ENCODE measurements at places on chromosomes 5 and 9. TPM values are rescaled to one million over a fixed set of nuclear protein-coding genes. Genes with fewer than 3 reads are reported as not detected.

GRCh38 chr5:160438316-160439204 is 16.9 kb downstream of the PTTG1 start:
- H3K4me3 ChIP-seq: peak overlapping the region; percentile 81
- no peaks in the 10 kb centered on the region for H3K27me3 ChIP-seq
- H3K27ac ChIP-seq: peak overlapping the region; percentile 99
- no peaks in the 10 kb centered on the region for H3K36me3 ChIP-seq
- peak; percentile 55 for DNase-seq

SPATA31D4 gene
- not detected for total RNA-seq

CKMT2 gene
- not detected for total RNA-seq

- no peaks in the 10 kb centered on the region for H3K27me3 ChIP-seq
- no peak overlapping the region for H3K4me3 ChIP-seq
- no peaks in the 10 kb centered on the region for H3K4me1 ChIP-seq
- no peaks in the 10 kb centered on the region for H3K36me3 ChIP-seq
- DNase-seq: no peak
Observed at GRCh38 chr5:105145152-105145551, 1582.6 kb upstream of the NUDT12 start.

GRCh38 chr9:129343424-129344375 is 165.6 kb upstream of the IER5L start:
- no peaks in the 10 kb centered on the region for H3K36me3 ChIP-seq
- no peak overlapping the region for H3K4me3 ChIP-seq
- no peak for DNase-seq

DNA sequence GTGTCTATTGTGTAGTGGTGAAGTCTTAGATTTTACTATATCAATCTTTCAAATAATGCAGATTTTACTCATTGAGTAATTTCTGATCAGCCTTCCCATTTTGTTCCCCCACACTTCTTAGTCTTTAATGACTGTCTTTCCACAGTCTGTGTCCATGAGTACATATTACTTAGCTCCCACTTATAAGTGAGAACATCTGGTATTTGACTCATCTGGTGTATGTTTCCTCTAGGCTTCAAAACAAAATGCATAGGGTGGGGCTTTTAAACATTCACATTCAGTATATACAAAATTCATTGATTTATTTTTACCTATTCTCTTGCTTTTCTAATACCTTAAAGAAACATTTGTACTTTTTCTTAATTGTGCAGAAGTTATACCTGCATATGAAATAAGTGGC is 513.0 kb downstream of the MTRR start:
- H3K27ac ChIP-seq: no peak overlapping the region
- no peaks in the 10 kb centered on the region for H3K4me1 ChIP-seq
- no peak overlapping the region for H3K4me3 ChIP-seq
- no peaks in the 10 kb centered on the region for H3K36me3 ChIP-seq
- no peaks in the 10 kb centered on the region for H3K27me3 ChIP-seq
- no peak for DNase-seq

WDR31 gene
- total RNA-seq: 2.1 TPM

GRCh38 chr5:113217619-113218184 is 217.1 kb downstream of the TSSK1B start:
- H3K36me3 ChIP-seq: no peaks in the 10 kb centered on the region
- H3K4me3 ChIP-seq: no peak overlapping the region
- H3K4me1 ChIP-seq: no peaks in the 10 kb centered on the region

DNA sequence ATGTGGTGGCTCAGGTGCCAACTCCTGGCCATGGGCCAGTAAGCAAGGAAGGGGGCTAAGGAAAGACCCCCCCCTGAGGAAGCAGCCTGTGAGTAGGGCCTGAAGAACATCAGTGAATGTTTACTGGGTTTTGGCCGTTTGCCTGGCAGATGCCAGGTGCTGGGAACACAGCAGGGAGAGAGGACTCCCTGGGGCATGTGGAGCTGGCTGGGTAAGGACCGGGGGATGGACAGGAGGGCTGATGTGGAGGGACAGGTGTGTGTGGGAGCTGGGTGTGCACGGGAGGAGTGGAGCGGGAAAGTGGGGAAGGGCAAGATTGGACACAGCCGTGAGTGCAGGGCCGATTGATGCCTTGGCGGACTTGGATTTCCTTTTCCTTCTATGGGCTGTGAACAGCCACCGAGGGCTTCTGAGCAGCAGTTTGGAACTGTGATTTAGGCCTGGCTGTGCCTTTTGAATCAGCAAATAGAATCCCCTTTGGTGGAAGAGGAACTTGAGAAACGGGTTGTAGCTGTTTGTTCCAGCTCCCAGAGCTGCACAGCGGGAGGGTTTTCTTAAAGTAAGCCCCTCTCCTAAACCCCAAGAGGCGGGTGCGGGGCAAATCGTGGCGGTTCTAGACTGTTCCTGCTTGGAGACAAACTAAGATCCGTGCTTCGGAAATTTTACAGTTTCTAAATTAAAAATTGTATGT is 3.1 kb downstream of the HMCN2 start:
- H3K36me3 ChIP-seq: no peaks in the 10 kb centered on the region
- no peak for DNase-seq
- no peaks in the 10 kb centered on the region for H3K4me1 ChIP-seq
- peaks cover 52% of the 10 kb centered on the region for H3K27me3 ChIP-seq
- H3K27ac ChIP-seq: no peak overlapping the region
- no peak overlapping the region for H3K4me3 ChIP-seq

DNA sequence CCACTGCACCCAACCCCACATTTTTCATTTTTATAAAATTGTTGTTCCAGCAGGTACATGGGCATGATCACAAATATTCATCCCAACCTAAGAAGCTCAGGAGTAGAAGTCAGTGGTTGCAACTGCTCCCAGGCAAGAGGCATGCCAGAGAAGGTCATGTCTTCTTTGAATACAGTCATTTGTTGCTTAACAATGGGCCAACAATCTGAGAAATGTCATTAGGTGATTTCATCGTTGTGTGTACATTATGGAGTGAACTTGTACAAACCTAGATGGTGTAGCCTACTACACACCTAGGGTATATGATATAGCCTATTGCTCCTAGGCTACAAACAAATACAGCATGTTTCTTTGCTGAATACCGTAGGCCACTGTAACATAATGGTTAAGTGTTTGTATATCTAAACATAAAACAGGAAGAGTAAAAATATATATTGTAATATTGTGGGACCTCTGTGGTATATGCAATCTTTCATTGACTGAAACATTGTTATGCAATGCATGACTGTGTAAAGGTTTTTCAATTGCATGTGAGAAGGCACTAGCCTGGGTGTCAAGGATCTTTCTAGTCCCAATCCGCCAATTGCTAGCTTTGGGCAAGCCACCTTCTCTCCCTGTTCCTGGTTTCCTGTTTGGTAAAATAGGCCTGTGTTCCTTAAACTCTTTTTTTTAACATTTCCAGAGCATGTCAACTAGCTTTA is 27.6 kb downstream of the ATP10B start:
- no peak overlapping the region for H3K4me3 ChIP-seq
- H3K27me3 ChIP-seq: no peaks in the 10 kb centered on the region
- H3K36me3 ChIP-seq: no peaks in the 10 kb centered on the region
- no peak overlapping the region for H3K27ac ChIP-seq

DNA sequence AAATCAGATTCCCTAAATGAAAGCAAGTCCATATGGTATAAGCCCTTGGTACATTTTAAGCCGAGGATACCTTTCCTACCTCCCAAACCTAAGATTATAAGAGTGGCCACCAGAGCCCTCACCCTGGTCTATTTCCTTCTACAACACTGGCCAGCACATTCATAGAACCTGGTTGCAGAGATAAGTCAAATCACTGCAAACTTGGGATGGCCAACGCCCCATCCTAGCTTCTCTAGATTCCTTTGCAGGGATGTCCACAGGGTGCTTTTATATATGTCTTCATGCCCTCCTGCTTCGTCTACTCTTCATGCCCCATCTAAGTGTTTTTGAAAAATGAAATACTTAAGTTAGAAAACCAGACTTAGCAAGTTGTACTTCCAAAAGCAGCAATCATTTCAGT is 41.8 kb downstream of the SH3RF2 start:
- DNase-seq: no peak
- H3K4me1 ChIP-seq: peaks cover 3% of the 10 kb centered on the region
- peaks cover 8% of the 10 kb centered on the region for H3K27me3 ChIP-seq
- H3K4me3 ChIP-seq: no peak overlapping the region
- no peak overlapping the region for H3K27ac ChIP-seq

- H3K4me3 ChIP-seq: no peak overlapping the region
- no peak for DNase-seq
- no peaks in the 10 kb centered on the region for H3K36me3 ChIP-seq
- H3K27me3 ChIP-seq: no peaks in the 10 kb centered on the region
Observed at GRCh38 chr9:135211524-135211890, 124.0 kb downstream of the OLFM1 start.

GRCh38 chr9:98491231-98491651 is 217.5 kb downstream of the GABBR2 start:
- peaks cover 1% of the 10 kb centered on the region for H3K27me3 ChIP-seq
- no peak overlapping the region for H3K4me3 ChIP-seq
- no peaks in the 10 kb centered on the region for H3K36me3 ChIP-seq
- H3K4me1 ChIP-seq: no peaks in the 10 kb centered on the region
- no peak overlapping the region for H3K27ac ChIP-seq
- DNase-seq: no peak

DNA sequence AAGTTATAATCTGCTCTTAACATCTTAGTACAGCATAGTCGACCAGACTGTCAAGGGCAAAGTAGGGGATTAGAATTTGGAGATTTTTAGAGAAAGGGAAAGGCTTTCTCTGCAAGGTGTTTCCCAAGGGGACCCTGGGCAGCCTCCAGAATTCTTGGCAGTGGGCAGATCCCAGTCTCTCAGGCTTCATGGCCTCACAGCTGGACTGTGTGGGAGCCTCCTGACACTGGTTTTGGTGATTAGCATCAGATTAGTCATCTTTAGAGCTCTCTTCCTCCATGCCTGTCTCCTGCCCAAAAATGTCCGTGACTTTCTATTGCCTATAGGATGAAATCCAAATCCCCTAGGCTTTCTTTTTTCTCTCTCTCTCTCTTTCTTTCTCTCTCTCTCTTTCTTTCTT is 370.7 kb downstream of the ZSWIM6 start:
- no peak overlapping the region for H3K27ac ChIP-seq
- no peaks in the 10 kb centered on the region for H3K36me3 ChIP-seq
- H3K4me1 ChIP-seq: no peaks in the 10 kb centered on the region
- no peak overlapping the region for H3K4me3 ChIP-seq
- no peak for DNase-seq

DNA sequence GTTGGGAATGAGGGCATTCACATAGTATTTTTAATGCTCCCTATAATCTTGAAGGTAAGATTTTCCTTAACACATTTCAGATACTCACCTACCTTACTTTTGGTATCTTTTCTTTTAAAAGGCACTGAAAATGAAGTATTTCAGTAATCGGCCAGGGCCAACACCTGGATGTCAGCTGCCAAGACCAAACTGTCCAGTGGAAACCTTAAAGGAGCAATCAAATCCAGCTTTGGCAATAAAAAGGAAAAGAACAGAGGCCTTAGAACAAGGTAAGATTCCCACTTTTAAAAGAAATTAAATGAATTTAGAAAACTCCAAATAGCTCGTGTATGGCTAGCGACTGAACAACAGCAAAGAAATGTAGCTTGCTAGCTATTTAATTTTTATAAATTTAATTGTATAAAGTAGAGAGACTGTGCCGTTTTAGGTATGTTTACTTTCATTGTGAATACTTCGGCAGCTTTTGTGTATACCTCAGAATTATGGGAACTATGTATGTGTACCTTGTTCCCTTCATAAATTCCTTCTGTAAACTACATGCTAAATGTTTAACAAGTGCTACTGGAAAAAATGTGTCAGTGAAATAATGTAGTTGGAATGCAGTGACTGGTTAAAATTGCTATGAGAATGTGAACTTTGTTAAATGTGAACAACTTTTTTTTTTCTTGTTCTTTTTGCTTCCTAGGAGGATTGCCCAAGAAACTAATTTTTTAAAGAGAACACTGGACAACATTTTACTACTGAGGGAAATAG is 41.9 kb downstream of the CDK7 start:
- H3K4me1 ChIP-seq: peaks cover 5% of the 10 kb centered on the region
- DNase-seq: no peak
- H3K27me3 ChIP-seq: no peaks in the 10 kb centered on the region
- H3K27ac ChIP-seq: no peak overlapping the region
- peaks cover 48% of the 10 kb centered on the region for H3K36me3 ChIP-seq

- H3K27ac ChIP-seq: no peak overlapping the region
- H3K4me1 ChIP-seq: no peaks in the 10 kb centered on the region
- no peak for DNase-seq
- no peak overlapping the region for H3K4me3 ChIP-seq
- peaks cover 31% of the 10 kb centered on the region for H3K27me3 ChIP-seq
Observed at GRCh38 chr9:37729499-37729898, 24.1 kb upstream of the TRMT10B start.

DNA sequence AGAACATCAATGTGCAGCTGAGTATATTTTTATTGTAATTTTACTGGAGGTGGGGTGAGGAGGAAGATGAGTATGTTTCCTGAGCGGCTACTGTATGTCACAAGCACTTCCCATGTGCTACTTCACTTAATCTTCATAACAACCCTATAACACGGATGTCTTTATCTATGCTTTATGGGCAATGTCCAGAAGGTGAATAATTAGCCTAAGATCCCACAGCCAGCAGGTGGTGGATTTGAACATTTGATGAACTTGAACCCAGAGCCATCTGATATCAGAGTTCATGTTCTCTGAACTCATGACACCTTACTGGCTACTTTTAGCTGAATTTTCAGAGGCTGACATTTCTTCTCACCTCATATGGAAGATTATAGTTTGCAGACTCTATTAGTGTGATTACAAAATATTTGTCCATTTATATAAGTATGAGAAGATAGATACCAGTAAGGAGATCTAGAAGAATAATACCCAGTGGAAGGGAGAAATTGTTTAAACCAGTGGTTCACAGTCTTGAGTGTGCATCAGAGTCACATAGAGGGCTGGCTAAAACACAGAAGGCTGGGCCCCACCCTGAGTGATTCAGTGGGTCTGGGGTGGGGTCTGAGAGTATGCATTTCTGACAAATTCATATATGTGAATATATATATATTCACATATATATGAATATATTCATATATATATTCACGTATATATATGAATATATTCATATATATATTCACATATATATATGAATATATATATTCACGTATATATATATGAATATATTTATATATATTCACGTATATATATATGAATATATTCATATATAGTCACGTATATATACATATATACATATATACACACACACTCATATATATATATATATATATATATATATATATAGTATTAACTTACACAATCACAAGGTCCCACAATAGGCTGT is 164.4 kb upstream of the NR3C1 start:
- H3K36me3 ChIP-seq: no peaks in the 10 kb centered on the region
- peaks cover 14% of the 10 kb centered on the region for H3K4me1 ChIP-seq
- H3K4me3 ChIP-seq: no peak overlapping the region
- DNase-seq: no peak

GRCh38 chr9:130003943-130004552 is 38.9 kb downstream of the FNBP1 start:
- no peaks in the 10 kb centered on the region for H3K27me3 ChIP-seq
- H3K4me1 ChIP-seq: peaks cover 50% of the 10 kb centered on the region
- H3K4me3 ChIP-seq: no peak overlapping the region
- peaks cover 69% of the 10 kb centered on the region for H3K36me3 ChIP-seq
- H3K27ac ChIP-seq: peak overlapping the region; percentile 12

F2RL2 gene
- 0.05 TPM for total RNA-seq
